ENCODE measurements at places on chromosomes 3 and 15.

DNA sequence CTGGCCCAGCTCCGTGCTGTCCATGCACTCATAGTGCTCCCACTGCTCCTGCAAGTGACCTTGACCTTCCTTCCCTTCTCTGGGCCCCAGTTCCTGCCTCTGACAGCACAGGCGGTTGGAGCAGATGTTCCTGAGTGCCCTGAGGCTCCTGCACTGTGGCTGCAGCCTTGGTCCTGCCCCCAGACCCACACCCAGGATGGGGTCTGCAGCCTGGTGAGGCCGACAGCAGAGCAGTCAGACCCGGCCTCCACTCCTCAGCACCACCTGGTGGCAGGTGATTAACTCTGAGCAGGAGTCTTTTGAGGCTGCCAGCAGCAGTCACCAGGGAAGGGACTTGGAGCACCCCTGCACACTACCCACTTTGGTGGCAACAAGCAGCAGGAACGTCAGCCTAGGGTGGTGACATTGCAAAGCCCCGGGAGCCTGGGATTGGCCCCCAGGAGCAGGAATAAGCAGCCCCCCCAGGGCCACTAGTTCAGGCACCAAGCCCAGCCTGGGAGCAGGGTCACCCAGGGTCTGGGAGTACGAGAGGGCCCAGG is 64.6 kb downstream of the CYP11A1 start:
- no peaks in the 10 kb centered on the region for H3K36me3 ChIP-seq
- H3K4me3 ChIP-seq, result no peak overlapping the region
- no peak overlapping the region for H3K27ac ChIP-seq
- H3K27me3 ChIP-seq, result peaks cover 91% of the 10 kb centered on the region
- ATAC-seq, result no peak

GRCh38 chr3:151686257-151686656 is 47.5 kb upstream of the AADACL2 start:
- H3K36me3 ChIP-seq, result no peaks in the 10 kb centered on the region
- no peak overlapping the region for H3K27ac ChIP-seq
- H3K27me3 ChIP-seq, result no peaks in the 10 kb centered on the region
- H3K4me1 ChIP-seq, result peaks cover 17% of the 10 kb centered on the region
- no peak for ATAC-seq

DNA sequence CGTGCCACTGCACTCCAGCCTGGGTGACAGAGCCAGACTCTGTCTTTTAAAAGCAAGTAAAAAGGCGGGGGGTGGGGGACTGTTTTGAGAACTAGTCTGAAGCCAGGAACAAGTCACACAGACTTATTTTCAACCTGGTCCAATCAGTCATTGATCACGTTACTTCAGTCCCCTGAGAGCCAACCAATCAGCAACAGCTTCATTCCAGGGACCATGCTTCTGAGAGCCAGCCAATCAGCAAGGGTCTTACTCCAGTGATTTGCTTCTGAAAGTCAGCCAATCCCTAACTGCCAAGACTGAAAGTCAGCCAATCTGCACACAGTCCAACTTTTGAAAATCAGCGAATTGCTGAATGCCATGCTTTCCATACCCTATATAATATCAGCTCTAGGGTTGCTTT is 48.6 kb upstream of the C15orf39 start:
- no peak overlapping the region for H3K27ac ChIP-seq
- no peaks in the 10 kb centered on the region for H3K36me3 ChIP-seq
- ATAC-seq, result no peak
- no peak overlapping the region for H3K4me3 ChIP-seq

- no peak overlapping the region for H3K27ac ChIP-seq
- no peak for ATAC-seq
- H3K36me3 ChIP-seq, result no peaks in the 10 kb centered on the region
- no peak overlapping the region for H3K4me3 ChIP-seq
- H3K27me3 ChIP-seq, result no peaks in the 10 kb centered on the region
- H3K4me1 ChIP-seq, result no peaks in the 10 kb centered on the region
These were observed 152.3 kb downstream of the OR4M2 start for GRCh38 chr15:22232675-22233074.

GRCh38 chr15:92595506-92596381 is 59.8 kb downstream of the FAM174B start:
- H3K4me3 ChIP-seq, result no peak overlapping the region
- H3K27ac ChIP-seq, result no peak overlapping the region
- ATAC-seq, result no peak
- H3K4me1 ChIP-seq, result no peaks in the 10 kb centered on the region

- no peak overlapping the region for H3K27ac ChIP-seq
- H3K36me3 ChIP-seq, result no peaks in the 10 kb centered on the region
- H3K27me3 ChIP-seq, result no peaks in the 10 kb centered on the region
These were observed 383.7 kb downstream of the MFSD1 start for GRCh38 chr3:159185443-159186050.

All from gastroesophageal sphincter (tissue), 4 donors.